Uterine smooth muscle cell (primary cell): ENCODE measurements at places on chromosomes 4 and X. TPM values are rescaled to one million over a fixed set of nuclear protein-coding genes. Genes with fewer than 3 reads are reported as not detected.

The RADX gene
- 5.4 and 12.0 TPM in 2 replicates for total RNA-seq

The ANK2 gene
- total RNA-seq, result 66.1 and 90.4 TPM in 2 replicates

The SGMS2 gene
- total RNA-seq, result 96.4 and 118 TPM in 2 replicates

The INPP4B gene
- 69.7 and 97.3 TPM in 2 replicates for total RNA-seq

The YY2 gene
- 2.6 and 2.7 TPM in 2 replicates for total RNA-seq

The SMIM10L2A gene
- total RNA-seq, result 0.11 and 0.50 TPM in 2 replicates

The JAKMIP1 gene
- 0.12 TPM in 1 of 2 replicates, not detected in the other for total RNA-seq

The CCDC120 gene
- total RNA-seq, result 0.11 and 0.37 TPM in 2 replicates

The HS3ST1 gene
- total RNA-seq, result under 0.01 TPM in 1 of 2 replicates, not detected in the other

The STOX2 gene
- total RNA-seq, result 0.12 and 0.33 TPM in 2 replicates

The HHIP gene
- 1.4 and 3.7 TPM in 2 replicates for total RNA-seq

The TMPRSS11F gene
- total RNA-seq, result not detected in 2 replicates

The TAF1 gene
- total RNA-seq, result 63.2 and 68.9 TPM in 2 replicates

The IL1RAPL1 gene
- 5.2 and 11.5 TPM in 2 replicates for total RNA-seq

The DRD5 gene
- total RNA-seq, result not detected in 2 replicates

The EFHC2 gene
- total RNA-seq, result 0.44 and 0.50 TPM in 2 replicates

The HPGD gene
- 1.5 and 9.8 TPM in 2 replicates for total RNA-seq

The EDNRA gene
- 3.5 and 10.7 TPM in 2 replicates for total RNA-seq

The LANCL3 gene
- total RNA-seq, result 0.11 and 0.12 TPM in 2 replicates

The GAGE13 gene
- not detected in 2 replicates for total RNA-seq

The P2RY4 gene
- total RNA-seq, result under 0.01 TPM in 1 of 2 replicates, not detected in the other

The BMX gene
- total RNA-seq, result 0.11 and 0.25 TPM in 2 replicates

The PAGE4 gene
- total RNA-seq, result not detected in 2 replicates

The HMGN5 gene
- total RNA-seq, result 0.75 and 1.7 TPM in 2 replicates

The RNF150 gene
- total RNA-seq, result 1.3 and 2.2 TPM in 2 replicates

The RHOXF2B gene
- not detected in 2 replicates for total RNA-seq

The UGT2B11 gene
- total RNA-seq, result not detected in 2 replicates

The PAGE5 gene
- total RNA-seq, result not detected in 2 replicates
